ENCODE measurements at places on chromosomes 13 and 19.

- peak; percentile 30 for DNase-seq
These were observed 4.4 kb upstream of the ZNF681 start for GRCh38 chr19:23762884-23763711.

GRCh38 chr19:58009666-58010301 is 7.2 kb upstream of the ZNF606 start:
- DNase-seq = peak; percentile 30

GRCh38 chr19:48720251-48720612 is 707 bp upstream of the MAMSTR start:
- no peak for DNase-seq

- DNase-seq = no peak
These were observed 819.2 kb downstream of the LIG4 start for GRCh38 chr13:107395927-107396662.

GRCh38 chr13:111007209-111007608 is 92.3 kb upstream of the ANKRD10 start:
- DNase-seq = no peak

DNA sequence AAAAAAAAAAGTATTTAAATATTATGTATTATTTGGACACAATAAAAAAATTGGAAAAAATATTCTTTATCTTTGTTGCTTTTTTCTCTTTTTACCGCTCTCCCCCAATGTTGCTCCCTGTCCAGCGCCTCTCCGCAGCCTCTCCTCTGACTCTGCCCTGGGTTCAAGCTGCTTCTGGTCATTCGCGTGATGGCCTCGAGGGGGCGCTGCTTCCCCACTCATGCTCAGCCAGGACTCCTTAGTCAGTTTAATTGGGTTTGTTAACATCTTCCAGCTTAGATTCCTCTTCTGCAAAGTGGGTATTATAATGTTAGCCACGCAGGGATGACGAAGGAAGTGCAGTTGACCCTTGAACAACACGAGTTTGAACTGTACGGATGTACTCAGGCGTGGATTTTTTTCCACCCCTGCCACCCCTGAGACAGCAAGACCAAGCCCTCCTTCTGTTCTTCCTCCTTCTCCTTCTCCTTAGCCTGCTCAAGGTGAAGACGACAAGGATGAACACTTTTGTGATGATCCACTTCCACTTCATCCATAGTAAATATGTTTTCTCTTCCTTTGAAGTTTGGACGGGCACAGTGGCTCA is 4.9 kb upstream of the NWD1 start:
- DNase-seq = peak; percentile 80

Data from HTR-8/SVneo (cell line).